NCI-H1436 (cell line): ENCODE measurements at places on chromosomes 2 and 18.

DNA sequence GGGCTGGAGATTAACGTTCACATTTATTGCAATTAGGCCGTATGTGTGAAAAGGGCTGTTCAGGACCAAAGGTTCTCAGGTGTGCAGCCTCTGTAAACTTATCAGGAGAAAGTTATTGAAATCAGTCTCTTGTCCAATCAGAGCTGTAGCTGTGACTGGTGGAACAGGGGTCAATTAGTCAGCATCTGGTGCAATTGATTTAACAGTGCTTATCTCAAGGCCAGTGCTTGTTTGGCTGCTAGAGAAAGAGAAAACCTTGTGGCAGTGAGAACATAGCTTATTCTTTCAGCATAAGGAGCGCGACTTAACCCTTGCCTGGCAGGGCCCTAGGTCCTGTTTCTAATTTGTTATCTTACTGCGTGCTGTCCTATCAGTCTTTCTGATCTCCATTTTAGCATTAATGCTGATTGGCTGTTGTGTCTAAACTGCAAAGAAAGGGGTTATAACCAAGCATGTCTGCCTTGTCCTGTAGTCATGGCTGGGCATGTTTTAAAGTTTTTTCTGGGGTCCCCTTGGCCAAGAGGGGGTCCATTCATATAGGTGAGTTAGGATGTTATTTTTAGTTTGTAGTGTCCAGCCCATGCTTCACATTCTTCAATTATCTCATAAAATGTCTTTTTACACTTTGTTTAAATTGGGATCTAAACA lies 66.4 kb downstream of the CYB5A start:
- no peak for DNase-seq

DNA sequence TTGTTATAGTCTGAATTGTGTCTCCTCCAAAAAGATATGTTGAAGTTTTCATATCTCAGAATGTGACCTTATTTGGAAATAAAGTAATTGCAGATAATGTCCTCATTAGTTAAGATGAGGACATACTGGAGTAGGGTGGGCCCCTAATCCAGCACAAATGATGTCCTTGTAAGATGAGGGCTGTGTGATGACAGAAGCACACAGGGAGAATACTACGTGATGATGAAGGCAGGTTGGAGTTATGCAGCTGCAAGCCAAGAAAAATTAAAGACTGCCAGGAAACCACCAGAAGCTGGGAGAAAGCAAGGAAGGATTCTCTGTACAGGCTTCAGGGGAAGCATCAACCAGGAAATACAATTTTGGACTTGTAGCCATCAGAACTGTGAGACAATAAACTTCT lies 58.3 kb upstream of the PNPT1 start:
- no peak for DNase-seq

- no peak for DNase-seq
Measured at GRCh38 chr2:129281791-129282530, 697.5 kb upstream of the RAB6C start.

- no peak for DNase-seq
Measured at GRCh38 chr18:7902399-7902839, 335.3 kb downstream of the PTPRM start.

GRCh38 chr2:17830053-17831034 lies 14.1 kb downstream of the MSGN1 start:
- DNase-seq, result no peak

- no peak for DNase-seq
Measured at GRCh38 chr2:16273111-16273510, 332.8 kb downstream of the MYCN start.

DNA sequence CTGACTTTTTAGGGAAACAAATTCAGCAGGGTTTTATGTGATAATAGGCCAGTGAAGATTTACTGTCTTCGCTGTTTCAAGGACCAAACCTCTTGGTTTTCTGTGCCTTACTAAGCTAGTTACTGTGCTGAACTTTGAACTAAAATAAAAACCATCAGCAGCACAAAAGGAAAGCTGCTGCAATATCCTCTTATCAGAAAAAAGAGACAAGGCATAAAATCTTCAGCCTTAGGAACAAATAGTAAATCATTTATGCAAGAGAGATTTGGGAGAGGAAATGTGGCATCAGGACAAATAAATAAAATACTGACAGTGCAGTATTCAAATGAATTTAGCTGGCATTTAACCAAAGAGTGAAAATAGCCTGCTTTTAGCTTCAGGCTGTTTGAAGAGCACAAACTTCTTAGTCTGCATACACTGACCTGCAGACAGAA lies 64.1 kb upstream of the EHBP1 start:
- no peak for DNase-seq

GRCh38 chr18:62790871-62791772 lies 75.8 kb downstream of the PHLPP1 start:
- no peak for DNase-seq

DNA sequence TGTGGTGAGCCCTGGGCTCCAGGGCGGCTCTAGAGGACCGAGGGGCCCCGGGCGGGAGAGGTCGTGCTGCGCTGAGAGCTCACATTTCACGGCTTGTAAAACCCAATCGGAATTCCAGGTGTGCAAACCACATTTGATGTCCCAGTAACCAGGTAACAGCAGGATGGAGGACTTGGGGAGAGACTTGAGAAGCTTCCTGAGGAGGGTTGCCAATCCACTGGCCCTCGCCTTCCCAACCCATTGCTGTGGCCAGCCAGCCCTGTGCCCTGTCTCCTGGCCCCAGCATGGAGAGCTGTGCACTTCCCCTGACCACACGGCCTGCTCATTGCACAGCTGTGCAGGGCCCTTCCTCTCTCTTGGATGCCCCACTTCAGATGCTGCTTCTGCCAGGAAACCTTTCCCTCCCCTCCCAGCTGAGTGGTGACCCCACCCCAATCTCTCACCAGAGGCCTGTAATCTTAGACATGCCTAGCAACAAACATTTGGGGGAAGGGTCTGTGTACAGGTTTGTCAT lies 39.6 kb downstream of the ASB1 start:
- no peak for DNase-seq

- DNase-seq, result no peak
Measured at GRCh38 chr18:48988508-48989303, 37.9 kb upstream of the SMAD7 start.

DNA sequence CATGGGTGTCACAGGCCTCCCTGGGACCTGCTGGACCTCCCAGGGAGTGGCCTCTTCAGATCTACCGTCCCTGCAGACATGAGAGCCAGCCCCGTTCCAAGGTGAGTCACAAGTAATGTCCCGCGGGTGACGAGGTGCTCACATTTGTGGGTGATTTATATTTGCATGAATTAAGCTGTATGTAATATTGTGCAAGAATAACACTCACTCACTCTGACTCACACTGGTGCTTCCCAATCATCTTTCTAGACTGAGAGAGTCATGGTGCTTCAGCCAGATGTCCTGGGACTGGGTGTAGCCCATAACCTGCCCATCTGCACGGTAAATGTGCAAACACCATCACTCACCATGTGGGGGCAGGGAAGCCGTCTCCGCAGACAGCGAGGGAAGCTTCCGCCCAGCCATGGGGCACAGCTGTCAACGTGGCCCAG lies 347.5 kb upstream of the SALL3 start:
- DNase-seq, result no peak

DNA sequence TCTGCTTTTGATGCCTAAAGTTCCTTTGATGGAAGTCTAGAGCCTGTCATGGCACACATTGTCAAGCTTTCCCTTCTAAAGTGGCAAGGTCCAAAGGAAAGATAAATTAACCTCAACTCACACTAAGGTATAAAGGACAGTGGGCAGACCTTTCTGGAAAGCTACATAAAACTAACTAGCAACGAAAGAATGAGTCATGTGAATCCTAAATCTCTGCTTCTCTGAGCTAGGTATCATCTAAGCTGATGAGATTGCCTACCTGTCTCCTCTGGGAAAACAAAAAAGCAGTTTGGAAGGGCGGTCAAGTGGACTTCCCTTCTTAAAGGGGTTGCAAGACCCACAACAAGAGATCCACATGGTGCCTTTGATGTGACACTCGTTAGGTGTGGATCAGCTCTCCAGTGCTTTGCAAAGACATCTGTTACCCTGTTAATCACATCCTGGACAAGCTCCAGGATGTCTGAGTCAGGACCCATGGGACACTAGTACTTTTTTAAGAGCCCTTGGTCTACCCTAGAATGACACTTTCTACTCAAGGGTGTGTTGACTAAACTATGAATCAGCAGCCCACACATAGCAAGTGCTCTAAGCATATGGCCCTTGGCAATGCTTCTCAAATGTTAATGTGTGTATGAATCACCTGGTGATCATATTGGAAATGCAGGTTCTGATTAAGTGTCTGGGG lies 173.5 kb downstream of the ALK start:
- DNase-seq, result no peak

GRCh38 chr2:118607641-118608040 lies 239.8 kb downstream of the EN1 start:
- no peak for DNase-seq

DNA sequence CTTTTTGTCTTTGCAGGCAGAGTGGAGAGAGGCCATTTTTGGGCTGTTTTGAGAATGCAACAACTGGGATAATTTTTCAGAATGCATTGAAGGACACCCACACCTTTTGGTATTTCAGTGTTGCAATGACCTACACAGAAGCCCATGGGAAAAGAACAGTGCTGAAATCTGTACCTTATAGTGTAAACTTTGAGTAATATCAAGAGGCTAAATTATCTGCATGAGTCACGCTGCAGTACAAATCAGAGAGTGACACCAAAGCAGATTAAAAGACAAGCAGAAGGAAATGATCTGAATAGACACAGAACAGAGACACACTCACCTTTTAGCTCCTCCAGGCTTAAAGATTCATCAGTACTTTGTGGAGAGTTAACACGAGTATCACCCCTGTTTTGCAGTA lies 265.3 kb downstream of the PAX3 start:
- no peak for DNase-seq

DNA sequence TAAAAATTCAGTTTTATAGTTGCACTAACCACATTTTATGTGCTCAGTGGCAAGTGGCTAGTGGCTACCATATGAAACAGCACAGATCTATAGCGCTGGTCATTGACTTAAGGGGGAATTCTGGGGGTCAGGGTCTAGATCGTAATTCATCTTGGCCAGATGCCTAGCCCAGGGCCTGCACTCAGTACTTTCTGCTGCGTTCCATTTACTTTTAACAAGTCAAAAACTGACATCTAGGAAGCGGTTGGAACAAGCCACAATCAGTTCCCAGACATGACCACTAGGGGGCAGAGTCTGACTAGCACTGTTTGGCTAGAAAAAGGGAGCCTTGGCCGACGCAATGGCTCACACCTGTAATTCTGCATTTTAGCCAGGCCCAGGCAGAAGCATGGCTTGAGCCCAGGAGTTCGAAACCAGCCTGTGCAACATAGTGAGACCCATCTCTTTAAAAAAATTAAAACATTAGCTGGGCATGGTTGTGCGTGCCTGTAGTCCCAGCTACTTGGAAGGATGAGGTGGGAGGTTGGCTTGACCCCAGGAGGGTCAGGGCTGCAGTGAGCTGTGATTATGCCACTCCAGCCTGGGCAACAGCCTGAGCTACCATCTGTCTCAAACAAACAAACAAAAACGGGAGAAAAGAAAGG lies 9.0 kb upstream of the TMBIM1 start:
- DNase-seq, result peak; percentile 80

- DNase-seq, result no peak
Measured at GRCh38 chr2:64212346-64212745, 68.1 kb upstream of the PELI1 start.

- DNase-seq, result no peak
Measured at GRCh38 chr2:17226941-17227490, 291.2 kb downstream of the RAD51AP2 start.

DNA sequence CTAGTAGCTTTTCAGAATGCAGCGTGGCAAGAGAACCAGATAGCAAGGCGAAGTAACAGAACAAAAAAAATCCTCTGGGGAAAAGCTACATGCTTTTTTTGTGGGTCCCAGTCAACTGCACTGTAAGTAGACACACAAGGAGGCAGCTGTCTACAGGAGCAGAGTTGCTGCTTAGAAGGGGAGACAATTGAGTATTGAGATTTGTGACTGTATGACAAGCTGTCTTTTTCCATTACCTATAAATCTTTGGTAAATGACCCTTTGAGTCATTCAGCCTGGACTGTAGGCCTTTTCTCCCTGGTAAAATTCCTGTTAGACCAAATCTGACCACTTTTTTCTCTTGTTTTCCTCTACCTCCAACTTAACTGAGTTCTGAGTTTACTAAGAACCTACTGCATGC lies 144.1 kb upstream of the FOSL2 start:
- no peak for DNase-seq

- no peak for DNase-seq
Measured at GRCh38 chr18:850960-851359, 38.9 kb upstream of the YES1 start.

GRCh38 chr2:9113262-9113661 lies 93.3 kb upstream of the ASAP2 start:
- DNase-seq, result no peak

- DNase-seq, result no peak
Measured at GRCh38 chr2:181197140-181197760, 216.8 kb downstream of the UBE2E3 start.

- DNase-seq, result no peak
Measured at GRCh38 chr2:158966312-158966711, 2.1 kb upstream of the TANC1 start.

DNA sequence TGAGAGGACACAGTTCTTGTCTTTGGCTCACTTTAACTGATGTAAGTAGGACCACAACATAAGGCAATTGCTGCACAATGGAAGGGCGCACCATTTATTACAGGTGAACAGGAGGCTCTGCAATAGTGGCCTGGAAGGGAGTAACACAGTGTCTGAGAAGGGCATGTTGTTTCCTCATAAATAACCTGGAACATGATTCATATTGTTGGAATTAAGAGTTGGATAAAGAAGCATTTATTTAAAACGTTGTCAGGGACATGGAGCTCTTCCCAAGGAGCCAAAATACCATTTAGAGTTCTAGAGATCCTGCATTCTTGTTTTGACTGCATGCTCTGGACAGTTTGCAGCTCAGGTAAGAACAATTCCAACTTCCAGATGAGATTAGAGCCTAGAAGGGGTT lies 110.4 kb downstream of the PLCL1 start:
- DNase-seq, result no peak

- DNase-seq, result peak; percentile 35
Measured at GRCh38 chr2:72137498-72138010, 10.1 kb downstream of the CYP26B1 start.

- no peak for DNase-seq
Measured at GRCh38 chr18:77557046-77557587, 307.5 kb downstream of the GALR1 start.

- no peak for DNase-seq
Measured at GRCh38 chr18:57084331-57085271, 62.3 kb upstream of the BOD1L2 start.

DNA sequence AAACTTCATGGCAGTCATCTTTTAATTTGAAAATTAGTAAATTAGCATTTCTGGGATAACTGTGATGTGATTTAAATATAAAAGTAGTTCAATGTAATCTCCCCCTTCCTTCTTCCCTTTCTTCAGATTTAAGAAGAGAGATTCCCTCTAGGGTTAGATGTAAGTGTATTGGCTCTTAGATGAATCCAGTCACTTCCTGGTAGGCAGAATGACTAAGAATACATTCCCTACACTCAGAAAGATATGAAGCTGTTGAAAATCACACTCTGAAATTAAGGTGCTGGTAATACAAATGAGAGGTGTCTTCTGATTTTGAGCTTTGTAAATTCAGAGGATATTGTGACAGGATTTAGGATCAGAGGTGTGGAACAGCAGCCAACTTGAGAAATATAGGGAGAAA lies 71.6 kb downstream of the TDRD15 start:
- no peak for DNase-seq
